NAMALWA (cell line): ENCODE measurements at places on chromosomes 2 and 18.

GRCh38 chr18:12890964-12891363 lies 6.9 kb upstream of the PTPN2 start:
- DNase-seq: no peak

DNA sequence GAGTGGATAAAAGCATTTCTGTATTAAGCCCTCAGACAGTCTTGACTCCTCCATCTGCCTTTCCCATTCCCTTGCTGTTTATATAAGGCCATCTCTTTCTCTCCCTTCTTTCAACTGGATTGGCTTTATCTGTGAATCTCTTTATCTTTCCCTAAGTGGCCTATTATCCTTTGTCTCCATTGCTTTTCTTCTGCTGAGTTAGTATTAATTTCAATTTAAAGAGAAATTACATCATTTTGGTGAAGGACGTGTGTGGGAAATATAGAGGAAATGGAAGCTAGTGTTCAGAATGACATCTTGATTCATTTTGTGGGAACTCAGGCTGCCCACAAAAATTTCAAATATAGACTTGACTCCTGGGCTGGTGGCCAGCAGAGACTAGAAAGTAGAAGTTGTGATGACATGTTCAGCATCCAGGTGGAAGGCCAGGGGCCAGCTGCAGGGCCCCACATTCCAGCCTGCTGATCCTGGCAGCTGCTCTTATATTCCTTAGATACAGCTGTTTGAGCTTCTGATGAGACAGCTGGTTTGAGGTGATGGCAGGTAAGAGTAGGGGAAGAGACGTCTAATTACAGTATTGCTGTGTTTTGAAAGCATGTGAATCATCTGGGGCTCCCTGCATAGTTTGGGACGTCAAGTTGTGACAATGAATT lies 52.3 kb downstream of the DIS3L2 start:
- no peak for DNase-seq

DNA sequence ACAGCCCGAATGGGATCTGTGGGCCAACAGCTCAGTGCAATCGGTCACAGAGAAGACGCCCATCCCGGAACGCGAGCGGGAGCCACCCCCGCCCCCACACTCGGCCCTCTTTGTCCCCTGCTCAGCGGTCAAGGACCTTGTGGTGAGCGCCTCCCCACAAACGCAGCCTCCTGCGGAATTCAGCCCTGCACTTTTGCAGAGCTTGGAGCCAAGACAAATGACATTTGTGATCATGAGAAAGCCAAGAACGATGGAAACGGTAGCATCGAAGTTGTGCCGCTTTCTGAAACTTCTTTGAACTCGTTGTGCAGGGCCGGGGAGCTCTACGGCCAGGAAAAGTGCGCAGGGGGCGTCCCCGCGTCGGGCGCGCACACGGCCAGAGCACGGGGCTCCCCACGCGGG lies 6.7 kb upstream of the SALL3 start:
- no peak for DNase-seq

GRCh38 chr2:239963646-239964205 lies 61.4 kb downstream of the NDUFA10 start:
- DNase-seq: no peak

DNA sequence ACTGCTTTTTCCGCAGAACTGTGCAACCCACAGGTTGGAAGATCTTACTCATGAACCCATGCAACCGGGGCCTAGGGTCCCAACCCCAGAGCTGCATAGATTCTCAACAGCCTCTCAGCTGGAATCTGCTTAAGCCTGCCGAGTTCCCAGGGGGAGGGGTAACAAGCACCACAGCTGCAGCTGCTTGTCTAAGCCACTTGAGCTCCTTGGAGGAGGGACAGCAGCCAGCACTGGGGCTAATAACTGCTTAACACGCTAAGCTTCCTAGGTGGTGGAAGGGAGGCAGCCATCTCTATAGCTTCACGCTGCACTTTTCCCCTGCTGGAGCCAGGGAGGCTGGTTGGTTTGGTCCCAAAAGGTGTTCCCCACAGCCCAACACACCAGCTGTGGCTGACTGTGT lies 311.6 kb downstream of the DSC3 start:
- no peak for DNase-seq

- DNase-seq: no peak
These were observed 657.5 kb upstream of the CDH7 start for GRCh38 chr18:65093346-65093745.

- DNase-seq: no peak
These were observed 16.6 kb downstream of the THAP4 start for GRCh38 chr2:241620419-241620769.

DNA sequence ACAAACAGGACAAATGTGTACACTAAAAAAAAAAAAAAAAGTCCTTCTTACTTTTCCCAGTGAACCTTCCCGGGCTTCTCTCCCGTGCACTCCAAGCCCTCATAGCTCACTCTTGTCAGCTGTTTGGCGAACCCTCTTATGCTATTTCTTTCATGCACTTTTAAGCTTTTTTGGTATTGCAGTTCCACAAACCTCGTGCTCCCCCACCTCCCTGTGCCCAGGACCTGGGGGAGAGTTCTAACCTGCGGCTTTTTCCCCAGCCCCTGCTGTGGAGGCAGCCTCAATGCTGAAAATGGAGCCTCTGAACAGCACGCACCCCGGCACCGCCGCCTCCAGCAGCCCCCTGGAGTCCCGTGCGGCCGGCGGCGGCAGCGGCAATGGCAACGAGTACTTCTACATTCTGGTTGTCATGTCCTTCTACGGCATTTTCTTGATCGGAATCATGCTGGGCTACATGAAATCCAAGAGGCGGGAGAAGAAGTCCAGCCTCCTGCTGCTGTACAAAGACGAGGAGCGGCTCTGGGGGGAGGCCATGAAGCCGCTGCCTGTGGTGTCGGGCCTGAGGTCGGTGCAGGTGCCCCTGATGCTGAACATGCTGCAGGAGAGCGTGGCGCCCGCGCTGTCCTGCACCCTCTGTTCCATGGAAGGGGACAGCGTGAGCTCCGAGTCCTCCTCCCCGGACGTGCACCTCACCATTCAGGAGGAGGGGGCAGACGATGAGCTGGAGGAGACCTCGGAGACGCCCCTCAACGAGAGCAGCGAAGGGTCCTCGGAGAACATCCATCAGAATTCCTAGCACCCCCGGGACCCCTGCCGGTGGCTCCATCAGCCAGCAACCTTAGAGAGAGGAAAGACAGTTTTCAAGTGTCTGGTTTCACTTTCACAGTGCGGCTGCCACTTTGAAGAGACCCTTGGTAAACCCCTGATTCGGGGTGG lies 826 bp downstream of the KCNE4 start:
- DNase-seq: no peak

DNA sequence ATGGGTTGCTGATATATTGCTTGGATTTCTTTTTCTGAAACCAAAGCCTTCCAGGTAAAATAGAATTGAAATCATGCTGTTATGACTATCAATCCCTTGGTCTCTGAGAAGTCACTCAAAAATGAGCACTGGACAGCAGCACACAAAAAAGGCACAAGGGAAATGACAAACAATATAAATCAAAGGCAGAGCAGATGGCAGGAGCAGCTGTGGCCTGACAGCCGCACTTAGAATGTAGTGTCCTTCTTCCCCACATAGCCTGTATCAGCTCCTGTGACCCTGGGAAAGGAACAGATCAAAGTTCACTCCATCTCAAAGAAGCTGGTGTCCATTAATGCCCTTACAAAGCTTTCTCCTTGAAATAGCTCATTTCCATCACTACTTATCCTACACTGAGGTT lies 326.7 kb downstream of the SUCLG1 start:
- DNase-seq: no peak
